ENCODE measurements at places on chromosomes 5 and 9.

- DNase-seq = no peak
Measured at GRCh38 chr5:134420343-134420742, 8.7 kb upstream of the CDKN2AIPNL start.

GRCh38 chr9:129962889-129963703 is 79.9 kb downstream of the FNBP1 start:
- peak; percentile 79 for DNase-seq

DNA sequence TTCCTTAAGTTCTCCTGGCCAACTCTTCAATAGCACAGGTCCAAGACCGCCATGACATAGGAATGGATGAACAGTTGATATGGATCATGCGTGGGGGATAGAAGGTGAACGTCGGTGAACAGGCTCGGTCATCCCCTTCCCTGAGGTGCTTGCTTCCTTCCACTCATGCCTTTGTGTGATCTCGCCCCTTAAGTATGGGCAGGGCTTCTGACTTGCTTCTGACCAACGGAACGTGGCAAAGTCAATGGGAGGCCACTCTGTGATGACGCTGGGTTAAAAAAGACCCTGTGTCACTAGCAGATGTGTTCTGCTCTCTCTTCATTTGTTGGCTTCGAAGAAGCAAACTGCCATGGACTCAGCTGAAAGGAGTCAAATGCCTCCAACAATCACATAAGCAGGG is 240.5 kb upstream of the TUT7 start:
- DNase-seq = no peak

DNA sequence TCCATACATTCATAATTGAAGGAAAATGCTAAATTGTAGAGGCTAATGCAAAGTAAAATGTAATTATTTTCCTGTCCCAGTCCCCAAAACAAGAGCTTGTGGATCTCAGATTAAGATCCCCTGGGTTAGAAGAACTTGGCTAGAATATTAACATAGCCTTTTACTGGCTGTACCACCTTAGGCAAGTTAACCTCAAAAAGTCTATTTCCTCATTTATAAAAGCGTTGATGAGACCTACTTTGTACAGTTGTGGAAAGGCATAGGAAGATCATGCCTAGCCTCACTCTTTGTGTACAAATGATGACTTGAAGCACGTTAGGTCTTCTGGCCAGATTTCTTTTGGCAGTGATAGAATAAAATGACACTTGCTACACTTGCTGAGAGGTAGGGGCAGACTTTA is 97.2 kb downstream of the F2RL2 start:
- DNase-seq = no peak

DNA sequence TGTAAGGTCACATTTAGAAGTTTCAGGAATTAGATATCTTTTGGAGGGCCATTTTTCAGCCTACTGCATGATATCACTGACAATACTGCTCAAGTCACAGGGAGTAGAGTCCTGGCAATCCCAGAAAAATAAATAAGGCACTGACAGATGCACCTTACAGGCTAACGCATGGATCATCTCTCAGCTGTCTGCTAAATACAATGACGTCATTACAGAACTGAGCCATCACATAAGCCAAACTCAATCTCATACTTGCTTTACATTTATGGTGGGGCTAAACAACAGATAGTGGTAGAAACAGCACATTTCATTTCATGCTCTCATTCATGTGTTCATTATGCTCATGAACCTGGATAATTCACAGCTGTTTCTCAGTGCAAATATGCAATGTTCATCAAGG is 243.7 kb downstream of the SEMA5A start:
- no peak for DNase-seq

DNA sequence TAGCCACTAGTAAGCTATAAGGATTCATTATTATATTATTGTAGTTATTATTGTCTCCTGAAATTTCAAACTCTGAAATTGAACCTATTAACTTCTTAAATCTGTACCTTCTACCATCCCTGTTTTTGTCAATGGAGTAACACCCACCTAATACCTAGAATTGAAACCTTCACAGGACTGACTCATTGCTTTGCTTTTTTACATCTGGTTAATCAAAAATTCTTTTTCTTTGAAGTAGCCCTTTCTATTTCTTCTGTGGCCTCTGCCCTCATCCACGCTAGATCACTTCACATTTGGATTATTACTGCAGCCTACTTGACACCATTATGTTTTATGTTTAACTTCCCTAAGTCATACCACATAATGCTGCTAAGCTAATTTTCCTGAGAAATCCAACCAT is 35.6 kb downstream of the RBM27 start:
- no peak for DNase-seq

DNA sequence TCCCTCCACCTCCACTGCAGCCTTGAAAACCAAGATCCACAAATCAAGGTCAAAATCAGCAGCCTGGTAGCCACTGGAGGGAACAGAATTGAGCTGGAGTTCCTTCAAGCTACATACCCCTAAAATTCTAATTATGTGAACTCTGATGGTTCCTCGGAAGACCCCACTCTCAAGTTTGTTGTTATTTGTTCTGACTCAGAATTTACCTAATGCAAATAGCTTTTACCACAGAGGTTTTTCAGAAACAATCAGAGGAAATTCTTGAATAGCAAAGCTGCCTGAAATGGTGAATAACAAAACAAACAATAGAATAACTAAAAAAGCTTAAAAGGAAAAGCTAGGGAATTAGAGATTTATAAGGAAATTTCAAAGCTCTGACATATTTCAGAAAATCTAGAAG is 220.0 kb downstream of the CDH18 start:
- DNase-seq = no peak

- DNase-seq = peak; percentile 33
Measured at GRCh38 chr5:173778152-173778782, 109.9 kb upstream of the CPEB4 start.

- peak; percentile 41 for DNase-seq
Measured at GRCh38 chr5:133746834-133747233, 134.5 kb upstream of the FSTL4 start.

DNA sequence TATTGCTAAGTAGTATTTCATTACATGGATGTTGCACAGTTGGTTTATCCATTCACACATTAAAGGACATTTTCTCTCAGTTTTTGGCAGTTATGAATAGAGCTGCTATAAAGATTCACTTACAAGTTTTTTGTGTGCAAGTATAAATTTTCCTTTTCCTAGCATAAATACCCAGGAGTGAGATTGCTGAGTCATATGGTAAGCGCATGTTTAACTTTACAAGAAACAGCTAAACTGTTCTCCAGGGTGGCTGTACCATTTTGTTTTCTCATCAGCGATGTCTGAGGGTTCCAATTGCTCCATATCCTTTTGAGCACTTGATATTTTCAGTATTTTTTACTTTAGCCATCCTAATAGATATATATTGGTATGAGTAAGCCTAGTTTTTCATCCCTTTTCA is 16.4 kb upstream of the ABCA1 start:
- no peak for DNase-seq

DNA sequence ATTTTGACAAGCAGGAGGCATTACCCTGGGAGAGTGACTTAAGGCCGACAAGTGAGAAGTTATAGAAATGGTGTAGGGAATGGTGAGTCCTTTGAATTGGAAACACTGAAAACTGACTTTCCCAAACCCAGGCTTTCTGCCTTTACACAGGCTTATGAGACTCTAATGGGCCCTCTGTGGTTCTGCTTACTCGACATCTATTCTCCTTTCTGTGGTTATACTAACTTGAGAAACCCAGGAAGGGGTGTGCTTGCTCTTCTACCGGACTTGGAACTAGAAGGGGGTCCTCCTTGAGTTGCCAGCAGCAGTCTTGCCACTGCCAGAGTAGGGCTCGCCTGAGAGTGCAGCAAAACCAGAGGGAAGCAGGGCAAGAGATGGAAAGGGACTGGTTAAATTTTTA is 63.3 kb downstream of the FYB1 start:
- DNase-seq = no peak

- no peak for DNase-seq
Measured at GRCh38 chr5:150256410-150257064, 33.0 kb downstream of the CAMK2A start.

- no peak for DNase-seq
Measured at GRCh38 chr5:8320244-8320643, 451.3 kb downstream of the MTRR start.

- no peak for DNase-seq
Measured at GRCh38 chr9:124457887-124458431, 7.7 kb downstream of the ADGRD2 start.

GRCh38 chr9:120944434-120944843 is 17.8 kb upstream of the TRAF1 start:
- DNase-seq = peak; percentile 81

GRCh38 chr5:178230879-178231538 is 1.6 kb downstream of the PHYKPL start:
- no peak for DNase-seq

- peak; percentile 76 for DNase-seq
Measured at GRCh38 chr5:142012186-142012785, 541 bp downstream of the GNPDA1 start.

Measured in OCI-LY7 (cell line).